Naive thymus-derived CD4-positive, alpha-beta T cell (primary cell): ENCODE measurements at places on chromosomes 1 and 21. TPM values are rescaled to one million over a fixed set of nuclear protein-coding genes. Genes with fewer than 3 reads are reported as not detected.

DNA sequence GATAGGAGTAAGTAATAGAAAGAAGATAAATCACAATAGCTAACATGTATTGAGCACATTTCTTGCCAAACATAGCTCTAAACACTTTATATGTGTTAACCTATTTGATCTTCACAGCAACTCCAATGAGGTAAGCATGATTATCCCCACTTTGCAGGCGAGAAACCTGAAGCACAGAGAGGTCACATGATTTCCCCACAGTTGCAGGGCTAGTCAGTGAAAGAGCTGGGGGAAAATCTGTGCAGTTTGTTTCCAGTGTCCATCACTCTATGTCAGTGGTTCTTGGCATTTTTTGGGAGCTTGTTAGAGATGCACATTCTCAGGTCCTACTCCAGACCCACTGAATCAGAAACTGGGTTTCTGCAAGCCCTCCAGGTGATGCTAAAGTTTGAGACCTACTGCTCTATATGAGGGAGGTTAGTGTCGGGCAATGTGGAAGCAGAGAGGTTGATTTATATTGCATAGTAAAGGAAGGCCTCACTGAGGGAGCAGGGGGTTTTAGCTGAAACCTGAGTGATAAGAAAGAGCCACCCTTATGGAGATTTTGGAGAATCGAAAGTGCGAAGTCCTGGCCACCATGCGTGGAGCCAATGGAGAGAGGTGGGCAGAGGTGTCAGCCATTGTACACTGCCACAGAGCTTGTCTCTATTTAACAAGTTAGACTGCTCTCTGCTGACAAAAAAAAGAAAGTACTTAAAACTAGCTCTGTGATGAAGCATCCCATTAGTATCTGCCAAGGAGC lies 20.9 kb downstream of the MCOLN3 start:
- H3K27ac ChIP-seq, result peak overlapping the region; percentile 5
- H3K27me3 ChIP-seq, result no peaks in the 10 kb centered on the region
- no peaks in the 10 kb centered on the region for H3K4me1 ChIP-seq
- H3K4me3 ChIP-seq, result peak overlapping the region; percentile 33
- DNase-seq, result peak; percentile 48

- H3K27me3 ChIP-seq, result no peaks in the 10 kb centered on the region
- H3K4me1 ChIP-seq, result no peaks in the 10 kb centered on the region
- no peaks in the 10 kb centered on the region for H3K36me3 ChIP-seq
- H3K27ac ChIP-seq, result no peak overlapping the region
These were observed 30.5 kb downstream of the ZBTB8OS start for GRCh38 chr1:32619701-32620485.

DNA sequence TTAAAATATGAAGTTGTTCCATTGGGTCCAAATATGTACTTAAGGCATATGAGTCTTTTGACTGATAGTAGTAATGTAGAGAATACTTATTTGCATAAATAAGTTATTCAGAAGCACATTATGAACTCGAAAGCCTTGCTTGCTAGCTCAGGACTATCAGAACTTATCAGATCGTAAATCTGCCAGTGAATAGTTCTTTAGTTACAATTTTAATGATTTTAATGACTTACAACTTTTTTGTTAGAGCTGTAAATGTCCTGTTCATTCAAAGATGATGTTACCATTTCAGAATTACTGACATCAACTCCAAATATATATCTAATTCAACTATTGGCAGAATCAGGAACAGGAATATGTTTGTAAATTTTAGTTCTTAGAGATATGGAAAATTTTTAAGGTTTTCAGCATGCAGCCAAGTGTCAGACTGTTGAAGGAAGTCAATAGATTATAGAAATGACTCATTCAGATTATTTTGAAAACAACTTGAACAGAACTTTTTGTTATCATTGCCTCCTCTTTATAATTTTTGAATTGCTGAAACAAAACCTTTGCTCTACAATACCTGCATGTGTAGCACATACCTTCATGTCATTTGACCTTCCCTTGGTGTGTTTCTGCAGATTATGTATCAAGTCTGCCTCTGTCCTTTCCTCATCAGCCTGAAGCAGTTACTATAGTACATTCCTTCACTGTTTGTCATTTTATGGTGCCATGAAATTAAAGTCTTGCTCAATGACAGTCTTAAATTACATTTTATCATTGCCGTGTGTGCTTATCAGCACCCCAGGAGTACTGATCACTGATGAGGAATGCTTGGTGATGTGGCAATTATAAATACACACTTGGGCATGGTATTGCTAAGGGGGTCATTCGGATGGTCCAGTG lies 44.9 kb downstream of the LRRC8D start:
- H3K4me1 ChIP-seq, result peaks cover 8% of the 10 kb centered on the region
- H3K27ac ChIP-seq, result no peak overlapping the region
- H3K27me3 ChIP-seq, result no peaks in the 10 kb centered on the region
- no peak for DNase-seq

- H3K36me3 ChIP-seq, result peaks cover 16% of the 10 kb centered on the region
- H3K4me3 ChIP-seq, result peak overlapping the region; percentile 87
- peak; percentile 61 for DNase-seq
- H3K27ac ChIP-seq, result peak overlapping the region; percentile 95
- no peaks in the 10 kb centered on the region for H3K27me3 ChIP-seq
These were observed 5.1 kb downstream of the ZC3H12A start for GRCh38 chr1:37479255-37480124.

DNA sequence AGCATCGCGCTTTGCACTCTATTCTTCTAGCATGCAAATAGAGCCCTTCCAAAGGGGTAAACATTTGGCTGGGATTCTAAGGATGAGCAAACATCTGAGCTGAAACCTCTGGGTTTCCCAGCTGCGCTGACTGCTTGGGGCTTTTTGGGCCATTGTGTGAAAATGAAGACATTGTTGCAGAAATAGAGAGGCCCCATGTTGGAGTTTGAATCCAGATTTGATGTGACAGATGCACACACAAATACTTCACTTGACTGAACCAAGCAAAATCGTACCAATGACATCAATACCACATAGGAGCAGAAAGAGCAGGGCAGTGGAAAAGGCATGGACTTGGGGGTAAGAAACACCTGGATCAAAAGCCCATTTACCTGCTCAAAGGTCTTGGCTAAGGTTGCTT lies 144.6 kb upstream of the HMGB4 start:
- H3K27me3 ChIP-seq, result no peaks in the 10 kb centered on the region
- H3K27ac ChIP-seq, result no peak overlapping the region
- no peaks in the 10 kb centered on the region for H3K4me1 ChIP-seq
- no peaks in the 10 kb centered on the region for H3K36me3 ChIP-seq
- no peak for DNase-seq

DNA sequence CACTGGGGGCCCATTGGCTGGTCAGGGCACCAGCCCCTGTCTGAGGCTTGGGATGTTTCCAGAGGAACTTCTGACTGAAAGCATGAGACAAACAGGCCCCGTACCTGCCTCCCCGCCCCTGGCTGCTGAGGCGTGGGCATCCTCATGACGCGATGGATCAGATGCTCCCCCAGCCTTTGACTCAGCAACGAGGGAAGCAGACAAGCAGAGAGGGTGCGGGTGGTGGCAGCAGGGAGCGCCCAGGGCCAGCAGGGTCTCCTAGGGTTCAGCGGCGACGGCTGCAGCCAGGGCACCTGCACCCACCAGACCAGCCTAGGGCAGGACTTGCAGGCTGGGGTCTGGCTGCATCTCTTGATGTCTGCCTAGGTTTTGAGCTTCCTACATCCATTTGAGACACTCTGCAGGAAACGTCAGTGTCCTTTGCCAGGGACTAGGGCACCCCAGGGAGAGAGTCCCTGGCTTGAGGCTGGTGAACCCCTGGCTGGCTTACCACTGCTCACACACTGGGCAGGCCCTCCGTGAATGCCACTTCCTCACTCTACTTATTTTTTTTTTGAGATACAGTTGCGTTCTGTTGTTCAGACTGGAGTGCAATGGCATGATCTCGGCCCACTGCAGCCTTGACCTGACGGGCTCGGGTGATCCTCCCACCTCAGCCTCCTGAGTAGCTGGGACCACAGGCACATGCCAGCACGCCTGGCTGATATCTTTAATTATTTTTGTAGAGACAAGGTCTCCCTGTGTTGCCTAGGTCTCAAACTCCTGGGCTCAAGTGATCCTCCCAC lies 63.3 kb downstream of the DHRS3 start:
- H3K27ac ChIP-seq, result no peak overlapping the region
- DNase-seq, result no peak
- H3K36me3 ChIP-seq, result no peaks in the 10 kb centered on the region

GRCh38 chr1:233667741-233668140 lies 53.8 kb downstream of the KCNK1 start:
- no peaks in the 10 kb centered on the region for H3K36me3 ChIP-seq
- H3K4me1 ChIP-seq, result no peaks in the 10 kb centered on the region
- no peaks in the 10 kb centered on the region for H3K27me3 ChIP-seq
- H3K4me3 ChIP-seq, result no peak overlapping the region
- no peak for DNase-seq
- no peak overlapping the region for H3K27ac ChIP-seq

GRCh38 chr1:41741244-41741643 lies 177.5 kb downstream of the HIVEP3 start:
- H3K4me3 ChIP-seq, result no peak overlapping the region
- H3K36me3 ChIP-seq, result no peaks in the 10 kb centered on the region
- H3K27ac ChIP-seq, result no peak overlapping the region
- DNase-seq, result no peak
- H3K4me1 ChIP-seq, result peaks cover 31% of the 10 kb centered on the region

GRCh38 chr1:208047975-208048374 lies 137.1 kb upstream of the CD34 start:
- no peaks in the 10 kb centered on the region for H3K4me1 ChIP-seq
- DNase-seq, result no peak

DNA sequence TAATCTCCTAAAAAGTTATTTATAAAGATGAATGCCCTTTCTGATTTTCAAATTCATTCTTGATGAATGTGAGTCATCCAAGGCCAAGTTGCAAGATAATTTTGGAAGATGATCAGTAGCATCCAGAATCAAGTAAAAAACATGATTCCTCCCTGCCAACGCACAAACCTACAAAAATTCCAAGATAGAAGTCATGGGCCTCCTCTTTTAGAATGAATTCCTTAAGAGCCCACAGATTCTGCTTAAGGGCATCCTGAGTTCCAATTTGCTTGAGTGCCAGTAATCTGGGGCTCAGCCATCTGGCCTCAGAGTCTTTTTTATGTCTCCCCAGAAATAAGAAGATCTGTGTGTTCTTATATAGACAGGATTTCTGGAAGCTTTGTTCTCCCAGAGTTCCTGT lies 23.2 kb upstream of the SPATA6 start:
- no peak for DNase-seq
- H3K27ac ChIP-seq, result no peak overlapping the region
- peaks cover 4% of the 10 kb centered on the region for H3K4me1 ChIP-seq
- H3K27me3 ChIP-seq, result no peaks in the 10 kb centered on the region

GRCh38 chr1:179817789-179818188 lies 59.8 kb downstream of the TOR1AIP2 start:
- H3K36me3 ChIP-seq, result no peaks in the 10 kb centered on the region
- no peak overlapping the region for H3K27ac ChIP-seq
- no peak overlapping the region for H3K4me3 ChIP-seq
- H3K4me1 ChIP-seq, result peaks cover 9% of the 10 kb centered on the region
- DNase-seq, result no peak
- no peaks in the 10 kb centered on the region for H3K27me3 ChIP-seq

- H3K4me1 ChIP-seq, result no peaks in the 10 kb centered on the region
- H3K4me3 ChIP-seq, result no peak overlapping the region
- no peaks in the 10 kb centered on the region for H3K27me3 ChIP-seq
- H3K27ac ChIP-seq, result no peak overlapping the region
- H3K36me3 ChIP-seq, result no peaks in the 10 kb centered on the region
These were observed 62.1 kb downstream of the B3GALT5 start for GRCh38 chr21:39674801-39675200.

MSH4 gene
- total RNA-seq, result 0.46 and 0.51 TPM in 2 replicates

MGST3 gene
- total RNA-seq, result 44.7 TPM

GPR25 gene
- not detected in 2 replicates for total RNA-seq

RAP1A gene
- total RNA-seq, result 119 TPM

CA6 gene
- total RNA-seq, result 0.54 TPM

HMGCS2 gene
- total RNA-seq, result not detected

EXTL1 gene
- total RNA-seq, result 0.14 TPM

SELL gene
- 519 TPM for total RNA-seq

UBL4B gene
- not detected for total RNA-seq
